ENCODE measurements at places on chromosomes 4 and X. TPM values are rescaled to one million over a fixed set of nuclear protein-coding genes. Genes with fewer than 3 reads are reported as not detected.

GRCh38 chr4:118783887-118784286 lies 52.0 kb downstream of the SEC24D start:
- DNase-seq: no peak

- DNase-seq: no peak
Measured at GRCh38 chr4:40301603-40302002, 33.5 kb upstream of the CHRNA9 start.

DNA sequence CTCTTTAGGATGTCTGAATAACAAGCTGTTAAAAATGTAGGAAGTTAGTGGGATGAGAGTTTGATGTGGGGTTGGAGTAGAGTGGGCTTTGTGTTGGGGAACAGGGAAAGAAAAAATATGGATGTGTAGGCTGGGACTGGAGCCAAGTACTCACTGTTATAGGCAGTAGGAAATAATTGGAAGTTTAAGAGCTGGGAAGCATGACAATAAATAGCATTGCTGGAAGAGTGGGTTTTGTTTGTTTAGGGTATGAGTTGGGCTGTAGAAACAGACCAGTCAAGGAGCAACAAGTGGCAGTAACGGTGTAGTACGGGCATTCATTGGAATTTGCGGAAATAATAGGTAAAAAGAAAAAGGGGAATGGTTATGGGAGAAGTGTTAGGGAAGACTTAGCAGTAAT lies 81.6 kb downstream of the KDM6A start:
- peak; percentile 1 for DNase-seq

DNA sequence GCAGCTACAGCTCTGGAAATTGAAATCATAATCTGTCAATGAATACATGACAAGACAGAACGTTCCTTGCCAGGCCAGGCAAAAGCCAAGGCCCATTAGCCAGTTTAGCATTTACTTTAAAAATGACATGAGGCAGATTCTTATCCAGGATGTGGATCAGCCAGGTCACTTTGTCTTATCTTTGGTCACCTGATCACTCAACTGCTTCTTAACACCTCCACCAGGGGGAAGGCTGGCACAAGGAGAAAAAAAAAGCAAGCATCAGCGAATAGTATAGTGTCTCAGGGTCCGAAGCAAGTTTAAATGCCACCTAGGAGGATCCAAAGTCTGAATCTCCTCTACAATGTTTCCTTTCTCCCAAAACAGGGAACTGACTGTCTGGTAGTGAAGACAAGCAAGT lies 18.8 kb downstream of the ATP1B4 start:
- DNase-seq: no peak

DNA sequence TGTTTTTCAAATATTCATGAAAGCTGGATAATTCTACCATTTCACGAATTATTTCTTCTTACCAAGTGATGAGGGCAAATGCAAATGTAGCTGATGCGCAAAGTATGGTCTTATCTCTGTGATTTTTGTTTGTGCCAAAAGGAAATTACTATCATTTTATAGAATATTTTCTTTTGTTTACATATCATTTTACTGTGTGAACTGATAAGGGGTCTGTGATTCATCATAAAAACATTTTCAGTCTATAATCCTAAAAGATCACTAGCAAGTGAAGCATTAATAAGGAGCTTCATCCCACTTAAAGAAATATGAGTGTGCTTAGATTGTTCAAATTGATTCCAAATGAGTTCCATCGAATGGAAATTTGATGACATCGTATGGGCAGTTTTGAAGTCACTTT lies 694 bp downstream of the CSN3 start:
- no peak for DNase-seq

GRCh38 chr4:186845137-186845842 lies 121.6 kb upstream of the FAT1 start:
- no peak for DNase-seq

- DNase-seq: no peak
Measured at GRCh38 chr4:112766422-112766821, 129.5 kb downstream of the LARP7 start.

DNA sequence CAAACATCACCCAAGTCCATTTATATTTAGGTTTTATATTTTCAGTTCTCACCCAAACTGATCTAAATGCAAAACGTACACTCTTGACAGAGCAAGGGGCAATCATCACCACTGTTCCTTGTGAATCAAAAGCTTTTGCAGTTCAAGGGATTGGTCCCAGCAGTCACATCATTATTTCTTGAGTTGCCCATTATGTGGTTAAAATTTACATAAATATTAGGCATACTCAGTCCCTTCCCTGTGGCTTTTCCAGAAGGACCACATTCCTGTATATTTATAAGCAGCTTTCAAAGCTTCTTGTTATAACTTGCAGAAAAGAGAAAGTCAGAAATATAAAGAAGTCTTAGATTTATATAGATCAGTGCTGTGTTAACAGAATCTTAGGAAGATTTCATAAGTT lies 224.4 kb downstream of the CLCN4 start:
- no peak for DNase-seq

- DNase-seq: no peak
Measured at GRCh38 chr4:8904041-8904501, 32.4 kb upstream of the HMX1 start.

The H2BW2 gene
- total RNA-seq: not detected

The SERTM2 gene
- total RNA-seq: not detected

The KLKB1 gene
- not detected for total RNA-seq
